Left kidney (tissue), 8 donors: ENCODE measurements at places on chromosomes 12 and 14. TPM values are rescaled to one million over a fixed set of nuclear protein-coding genes. Genes with fewer than 3 reads are reported as not detected.

WIF1 gene
- polyA plus RNA-seq: 1.8 TPM

CAPZA3 gene
- polyA plus RNA-seq: 0.38 TPM

SYT1 gene
- 21.7 TPM for polyA plus RNA-seq

PARP11 gene
- polyA plus RNA-seq: 22.1 TPM

IQSEC3 gene
- polyA plus RNA-seq: 10.8 TPM

RDH16 gene
- polyA plus RNA-seq: 1.2 TPM
